ENCODE measurements at places on chromosomes 7 and 10.

DNA sequence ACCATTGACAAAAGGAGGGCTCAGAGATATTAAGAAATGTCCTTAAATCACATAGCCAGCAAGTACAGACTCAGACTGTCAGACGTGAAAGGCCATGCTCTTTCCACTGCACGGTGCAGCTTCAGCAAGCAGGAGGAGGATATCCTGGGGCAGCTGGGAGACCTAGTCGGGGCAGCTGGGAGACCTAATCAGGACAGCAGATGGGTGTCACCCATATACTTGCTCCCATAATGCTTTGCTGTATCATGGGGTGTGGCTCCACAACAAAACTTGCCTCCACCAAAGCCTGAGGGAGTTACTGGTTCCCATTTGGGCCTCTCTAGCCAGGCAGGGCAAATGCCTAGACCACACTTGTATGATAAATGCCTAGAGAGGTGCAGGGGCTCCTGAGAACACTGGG, 55.4 kb downstream of the GRID1 start:
- DNase-seq = no peak

DNA sequence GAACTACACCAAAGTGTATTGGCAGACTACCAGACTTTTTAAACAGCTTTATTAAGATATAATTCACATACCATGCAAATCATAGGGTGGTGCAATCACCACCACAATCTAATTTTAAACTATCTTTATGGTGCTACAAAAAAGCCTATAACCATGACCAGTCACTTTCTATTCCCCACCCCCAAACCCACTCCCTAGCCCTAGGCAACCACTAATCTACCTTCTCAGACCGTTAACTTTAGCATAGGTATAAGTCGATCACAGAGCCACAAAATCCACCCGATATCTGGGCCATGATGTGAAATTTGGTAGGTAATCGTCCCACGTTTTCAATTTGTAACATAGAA, 536 bp upstream of the POM121 start:
- no peak for DNase-seq

- DNase-seq = no peak
These were observed 108.3 kb downstream of the MTERF1 start for GRCh38 chr7:91771921-91772815.

GRCh38 chr7:1366801-1367405, 92.4 kb downstream of the MICALL2 start:
- no peak for DNase-seq

DNA sequence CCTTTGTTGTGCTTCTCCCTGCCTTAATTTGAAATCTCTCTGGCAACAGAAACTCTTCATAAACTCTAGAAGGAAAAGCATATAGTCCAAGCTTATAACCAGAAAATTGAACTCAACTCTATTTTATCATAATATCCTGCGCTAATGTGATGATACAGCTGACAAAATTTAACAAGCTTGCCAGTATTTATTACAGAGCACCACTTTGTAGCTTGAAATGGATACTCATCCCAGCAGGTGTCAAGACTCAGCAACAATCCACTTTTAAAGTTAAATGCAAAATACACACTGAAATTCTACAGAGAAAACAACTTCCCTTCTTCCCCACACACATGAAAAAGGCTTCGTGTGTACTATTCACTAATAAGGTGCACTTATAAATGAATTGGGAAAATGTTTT, 228.9 kb downstream of the AGMO start:
- no peak for DNase-seq

DNA sequence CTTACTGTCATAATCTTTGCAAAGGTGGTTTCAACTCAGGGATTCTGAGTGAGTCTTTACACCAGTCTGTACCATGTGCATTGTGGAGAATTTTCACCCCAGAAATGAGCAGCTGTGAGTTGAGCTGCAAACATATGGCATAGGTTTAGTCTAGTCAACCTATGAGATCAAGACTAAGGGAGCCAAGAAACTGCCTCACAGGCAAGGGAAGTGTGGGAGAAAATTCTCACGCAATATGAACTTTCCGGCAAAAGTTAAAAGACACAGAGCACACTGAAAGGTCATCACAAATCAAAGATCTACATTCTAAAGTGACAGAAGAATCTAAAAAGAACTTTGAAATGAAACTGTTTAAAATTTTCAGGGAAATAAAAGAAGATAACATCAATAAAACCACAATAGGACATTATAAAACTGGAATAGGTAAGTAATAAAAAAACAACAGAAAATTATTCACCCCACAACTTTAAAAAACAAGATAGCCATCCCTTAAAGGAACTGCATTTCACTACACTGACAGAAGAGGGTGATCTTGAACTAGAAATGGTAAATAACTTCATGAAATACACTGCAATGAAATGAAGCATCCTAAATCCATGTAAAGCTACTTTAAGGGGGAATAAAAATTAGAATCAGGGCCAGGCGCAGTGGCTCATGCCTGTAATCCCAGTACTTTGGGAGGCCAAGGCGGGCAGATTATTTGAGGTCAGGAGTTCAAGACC, 63.5 kb downstream of the LGI1 start:
- DNase-seq = no peak
